ENCODE measurements at places on chromosomes 4 and X. TPM values are rescaled to one million over a fixed set of nuclear protein-coding genes. Genes with fewer than 3 reads are reported as not detected.

DNA sequence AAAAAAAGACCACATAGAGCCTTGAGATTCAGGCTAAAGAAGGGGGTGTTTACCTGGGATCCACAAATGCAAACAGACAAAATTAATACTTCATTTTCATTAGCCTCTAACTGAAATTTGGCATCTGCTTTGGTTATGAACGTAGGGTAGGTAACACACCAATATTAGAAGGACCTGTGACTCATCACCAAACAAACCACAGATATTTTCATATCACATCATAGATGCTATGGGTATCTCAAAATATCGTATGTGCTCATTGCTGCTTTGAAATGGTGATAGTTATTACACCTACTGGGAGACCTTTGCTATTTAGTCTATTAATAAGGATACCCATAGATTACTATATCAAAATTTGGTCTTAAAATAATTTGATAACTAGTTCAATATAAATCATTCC, 180.6 kb upstream of the MAP3K15 start:
- H3K4me3 ChIP-seq = no peak overlapping the region
- H3K4me1 ChIP-seq = peaks cover 4% of the 10 kb centered on the region
- H3K27ac ChIP-seq = no peak overlapping the region
- H3K36me3 ChIP-seq = no peaks in the 10 kb centered on the region
- H3K27me3 ChIP-seq = no peaks in the 10 kb centered on the region

GRCh38 chrX:68841251-68842049, 12.6 kb downstream of the EFNB1 start:
- no peaks in the 10 kb centered on the region for H3K27me3 ChIP-seq
- H3K27ac ChIP-seq = peak overlapping the region; percentile 44

- peaks cover 18% of the 10 kb centered on the region for H3K27me3 ChIP-seq
- no peak for DNase-seq
- H3K27ac ChIP-seq = no peak overlapping the region
- H3K4me1 ChIP-seq = no peaks in the 10 kb centered on the region
- no peaks in the 10 kb centered on the region for H3K36me3 ChIP-seq
- no peak overlapping the region for H3K4me3 ChIP-seq
Measured at GRCh38 chr4:659851-660250, 14.2 kb downstream of the ATP5ME start.

- no peak overlapping the region for H3K4me3 ChIP-seq
- H3K36me3 ChIP-seq = no peaks in the 10 kb centered on the region
- no peaks in the 10 kb centered on the region for H3K4me1 ChIP-seq
- DNase-seq = no peak
Measured at GRCh38 chr4:85419103-85419502, 55.8 kb upstream of the ARHGAP24 start.

- H3K27me3 ChIP-seq = no peaks in the 10 kb centered on the region
- no peak overlapping the region for H3K27ac ChIP-seq
- no peak for DNase-seq
- peaks cover 8% of the 10 kb centered on the region for H3K4me1 ChIP-seq
- no peak overlapping the region for H3K4me3 ChIP-seq
Measured at GRCh38 chr4:25443851-25444250, 66.8 kb downstream of the ANAPC4 start.

HPRT1 gene
- polyA plus RNA-seq = 15.7 TPM

WDR17 gene
- polyA plus RNA-seq = 0.39 TPM

GRCh38 chr4:70158576-70158975, 4.5 kb downstream of the PRR27 start:
- no peaks in the 10 kb centered on the region for H3K27me3 ChIP-seq
- no peaks in the 10 kb centered on the region for H3K36me3 ChIP-seq
- no peak overlapping the region for H3K27ac ChIP-seq
- H3K4me3 ChIP-seq = no peak overlapping the region

SGCB gene
- 18.3 TPM for polyA plus RNA-seq

- H3K4me1 ChIP-seq = no peaks in the 10 kb centered on the region
- no peak for DNase-seq
- H3K27ac ChIP-seq = no peak overlapping the region
Measured at GRCh38 chr4:74896595-74896994, 36.3 kb upstream of the PARM1 start.

DNA sequence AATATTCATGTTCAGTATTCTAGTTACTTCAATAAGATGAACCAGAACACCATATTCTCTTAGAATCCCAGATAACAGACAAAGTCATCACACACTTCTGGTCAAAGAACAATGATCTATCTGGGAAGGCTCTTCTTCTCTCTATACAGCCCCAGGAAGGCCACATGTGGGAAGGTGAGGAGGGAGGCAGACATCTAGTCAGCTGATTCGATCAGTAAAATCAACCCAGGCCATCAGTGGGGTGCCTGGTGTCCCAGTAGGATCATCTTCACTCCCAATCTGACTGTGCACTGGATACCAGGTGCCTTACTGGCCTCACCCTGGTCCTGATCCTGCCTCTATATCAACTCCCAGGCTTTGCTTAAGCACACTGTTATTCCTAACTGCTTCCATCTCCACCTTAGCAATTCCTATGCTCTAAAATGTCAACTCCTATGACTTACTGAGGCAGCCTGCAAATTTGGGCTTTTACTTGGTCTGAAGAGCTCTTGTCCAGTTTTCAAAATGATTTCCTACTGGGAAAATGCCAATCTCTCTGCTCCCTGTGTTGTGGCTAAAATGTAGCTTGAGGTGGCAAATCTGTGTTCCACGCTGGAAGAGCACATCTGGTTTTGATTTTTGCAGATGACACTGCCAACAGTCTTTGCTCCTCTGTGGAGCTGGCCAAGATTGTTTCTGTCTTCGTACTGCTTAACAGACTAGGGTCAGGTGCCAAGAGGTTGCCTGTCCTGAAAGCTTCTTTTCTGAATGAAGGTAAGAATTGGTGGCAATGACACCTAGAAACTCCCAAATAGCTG, 128.7 kb downstream of the MGST2 start:
- no peaks in the 10 kb centered on the region for H3K36me3 ChIP-seq
- no peaks in the 10 kb centered on the region for H3K4me1 ChIP-seq

DNA sequence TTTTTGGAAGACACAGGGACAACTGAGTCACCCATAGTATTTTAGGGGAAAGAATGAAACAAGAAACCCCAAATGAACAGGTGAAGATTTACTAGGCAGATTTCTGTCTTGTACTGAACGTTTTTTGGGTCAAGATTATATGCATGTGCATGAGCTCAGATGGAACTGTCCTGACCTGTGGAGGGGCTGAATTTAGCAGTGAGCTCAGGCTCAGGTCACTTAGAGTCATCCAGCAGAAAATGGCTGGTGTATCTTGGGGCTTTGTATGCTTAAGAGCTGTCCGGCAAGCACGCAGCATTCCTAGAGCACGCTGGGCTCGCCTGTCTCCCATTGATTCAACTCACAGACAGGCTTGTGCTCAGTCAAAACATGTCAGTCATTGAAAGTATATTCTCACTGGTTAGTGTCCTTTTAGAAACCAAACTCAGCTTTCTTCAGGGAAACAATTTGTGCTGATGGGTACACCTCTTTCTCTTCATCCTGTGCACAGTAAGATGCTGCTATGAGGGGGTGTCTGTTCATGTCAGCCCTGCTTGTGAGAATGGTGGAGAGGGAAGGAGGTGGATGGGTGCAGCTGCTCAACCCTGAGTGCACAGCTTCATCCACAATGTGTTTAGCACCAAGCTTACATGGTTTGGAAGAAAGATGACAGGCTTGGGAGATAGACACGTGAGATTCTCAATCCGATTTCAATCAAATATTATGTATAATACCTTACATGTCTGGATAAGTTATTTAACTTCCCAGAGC, 47.5 kb upstream of the PDLIM3 start:
- no peak for DNase-seq
- H3K4me1 ChIP-seq = peaks cover 6% of the 10 kb centered on the region
- H3K27me3 ChIP-seq = peaks cover 22% of the 10 kb centered on the region
- no peak overlapping the region for H3K4me3 ChIP-seq
- H3K36me3 ChIP-seq = no peaks in the 10 kb centered on the region

DNA sequence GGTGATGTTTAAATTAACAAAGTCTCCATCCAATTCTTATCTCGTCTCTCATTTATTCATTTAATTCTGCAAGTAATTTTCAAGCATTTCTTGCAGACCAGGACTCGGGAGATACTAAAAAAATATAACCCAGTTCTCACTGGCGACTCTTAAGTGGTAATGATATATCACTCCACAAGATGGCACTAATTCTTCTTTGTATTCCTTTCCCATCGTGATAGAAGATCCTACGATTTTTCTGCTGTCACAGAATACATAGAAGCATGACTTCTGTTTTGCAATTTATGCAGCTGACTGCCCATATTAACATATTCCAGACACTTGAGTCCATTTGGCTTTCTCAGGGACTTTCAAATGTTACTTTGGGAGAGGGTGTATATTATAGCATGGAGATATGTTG, 64.0 kb upstream of the FGF13 start:
- no peak for DNase-seq
- no peaks in the 10 kb centered on the region for H3K27me3 ChIP-seq

P2RY4 gene
- polyA plus RNA-seq = 0.06 TPM

RTL5 gene
- polyA plus RNA-seq = 0.17 TPM

GRCh38 chr4:70531981-70532380, 13.6 kb downstream of the AMTN start:
- DNase-seq = no peak
- H3K4me3 ChIP-seq = no peak overlapping the region
- no peaks in the 10 kb centered on the region for H3K4me1 ChIP-seq
- H3K27me3 ChIP-seq = no peaks in the 10 kb centered on the region
- no peak overlapping the region for H3K27ac ChIP-seq

MAGEC2 gene
- polyA plus RNA-seq = not detected

DNA sequence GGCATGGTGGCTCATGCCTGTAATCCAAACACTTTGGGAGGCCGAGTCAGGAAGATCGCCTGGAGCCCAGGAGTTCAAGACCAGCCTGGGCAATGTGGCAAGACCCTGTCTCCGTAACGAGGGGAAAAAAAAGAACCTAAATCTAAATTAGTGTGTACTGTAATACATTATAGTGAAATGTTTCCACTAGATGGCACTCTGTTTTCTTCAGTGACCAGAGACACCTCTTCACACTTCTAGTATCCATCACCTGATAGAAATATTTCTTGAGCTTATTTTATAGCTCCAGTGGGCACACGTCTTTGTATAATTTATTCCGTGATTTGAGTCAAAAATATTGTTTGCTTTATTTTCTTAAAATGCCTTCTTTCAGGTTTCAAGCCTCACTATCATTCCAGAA, 600.9 kb upstream of the DIPK2B start:
- peak overlapping the region; percentile 67 for H3K27ac ChIP-seq
- peaks cover 56% of the 10 kb centered on the region for H3K4me1 ChIP-seq
- H3K4me3 ChIP-seq = peak overlapping the region; percentile 11
- DNase-seq = no peak
- H3K27me3 ChIP-seq = no peaks in the 10 kb centered on the region

- no peak overlapping the region for H3K4me3 ChIP-seq
- DNase-seq = no peak
- no peak overlapping the region for H3K27ac ChIP-seq
- H3K4me1 ChIP-seq = no peaks in the 10 kb centered on the region
- no peaks in the 10 kb centered on the region for H3K27me3 ChIP-seq
Measured at GRCh38 chr4:85993641-85994040, 366.2 kb downstream of the MAPK10 start.

NXF2 gene
- polyA plus RNA-seq = not detected

GRCh38 chr4:120685756-120686278, 236.7 kb downstream of the PRDM5 start:
- no peak overlapping the region for H3K27ac ChIP-seq
- no peak for DNase-seq
- no peak overlapping the region for H3K4me3 ChIP-seq
- H3K27me3 ChIP-seq = no peaks in the 10 kb centered on the region
- no peaks in the 10 kb centered on the region for H3K4me1 ChIP-seq

FAT4 gene
- 2.7 TPM for polyA plus RNA-seq

MAGEE2 gene
- polyA plus RNA-seq = not detected

GLRA3 gene
- polyA plus RNA-seq = not detected

GRCh38 chr4:139083607-139083955, 68.0 kb downstream of the NOCT start:
- H3K27me3 ChIP-seq = no peaks in the 10 kb centered on the region
- H3K36me3 ChIP-seq = no peaks in the 10 kb centered on the region
- H3K27ac ChIP-seq = peak overlapping the region; percentile 84
- H3K4me1 ChIP-seq = peaks cover 10% of the 10 kb centered on the region
- DNase-seq = no peak
- H3K4me3 ChIP-seq = peak overlapping the region; percentile 54
